ENCODE measurements at places on chromosomes 13 and 19. TPM values are rescaled to one million over a fixed set of nuclear protein-coding genes. Genes with fewer than 3 reads are reported as not detected.

Gene ADGRE2
- 0.42 TPM for polyA plus RNA-seq

Gene ZNF723
- polyA plus RNA-seq: not detected

Gene OR10H1
- polyA plus RNA-seq: 0.08 TPM

Gene SLC7A9
- 17.0 TPM for polyA plus RNA-seq

Gene CGB5
- not detected for polyA plus RNA-seq

Gene HS6ST3
- polyA plus RNA-seq: 2.8 TPM

Gene SPACA4
- not detected for polyA plus RNA-seq

Data from renal cortex interstitium (tissue), 15 donors.